ENCODE measurements at places on chromosomes 2 and 18.
A peak's percentile ranks its signal among the peaks of the same experiment; 100 is the strongest.

DNA sequence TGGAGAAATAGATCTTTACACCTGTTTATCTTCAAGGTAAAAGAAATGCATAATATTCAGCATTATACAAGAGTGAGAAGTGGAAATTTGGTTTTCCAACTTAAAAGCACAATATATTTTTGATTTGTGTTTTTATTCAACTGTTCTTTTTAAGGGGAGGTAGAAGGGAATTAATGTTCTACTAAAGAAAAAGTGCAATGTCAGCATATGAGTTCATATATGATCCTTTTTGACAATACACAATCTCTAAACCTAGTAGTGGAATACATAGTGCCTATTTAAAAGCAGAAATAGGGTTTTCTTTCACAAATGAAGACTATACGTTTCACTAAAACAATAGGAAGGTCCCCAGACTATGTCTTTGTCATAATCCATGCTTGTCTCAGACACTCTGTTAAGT, 63.2 kb upstream of the ATP5MC3 start:
- DNase-seq, result no peak

DNA sequence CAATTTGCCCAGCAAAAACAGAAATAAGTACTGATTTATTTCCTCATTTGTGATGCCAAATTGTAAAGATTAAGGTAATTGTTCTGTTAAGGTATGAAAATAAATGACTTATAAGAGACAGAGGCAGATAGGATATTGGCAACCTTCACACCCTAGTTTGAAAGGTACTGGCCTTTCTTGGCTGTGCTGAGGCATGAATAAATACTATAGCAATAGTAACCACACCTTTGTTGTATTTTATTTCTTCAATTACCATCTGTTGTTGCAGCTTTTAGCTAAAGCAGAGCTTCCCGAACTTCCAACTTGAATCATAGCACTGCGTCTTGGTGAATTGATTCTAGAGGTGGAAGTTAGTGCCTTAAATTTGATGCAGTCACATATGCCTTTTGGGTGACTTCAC, 55.9 kb downstream of the FMNL2 start:
- no peak for DNase-seq

DNA sequence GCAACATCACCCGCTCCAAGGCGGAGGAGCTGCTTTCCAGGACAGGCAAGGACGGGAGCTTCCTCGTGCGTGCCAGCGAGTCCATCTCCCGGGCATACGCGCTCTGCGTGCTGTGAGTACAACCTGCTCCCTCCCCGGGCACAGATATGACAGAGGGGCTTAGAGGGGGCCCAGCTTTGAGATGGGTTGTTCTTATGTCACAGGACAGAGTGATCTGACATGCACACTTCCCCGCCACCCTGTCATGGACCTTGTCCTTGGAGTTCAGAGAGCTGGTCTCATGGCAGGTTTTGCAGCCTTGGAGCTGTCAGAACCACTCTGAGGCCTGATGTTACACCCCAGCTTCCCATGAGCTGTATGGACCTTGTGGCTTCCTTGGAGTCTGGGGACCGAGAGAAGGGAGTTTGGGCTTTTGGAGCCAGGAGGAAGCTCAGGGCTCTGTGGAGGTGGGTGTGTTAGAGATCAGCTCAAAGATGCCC, 398 bp downstream of the INPP5D start:
- no peak for DNase-seq

DNA sequence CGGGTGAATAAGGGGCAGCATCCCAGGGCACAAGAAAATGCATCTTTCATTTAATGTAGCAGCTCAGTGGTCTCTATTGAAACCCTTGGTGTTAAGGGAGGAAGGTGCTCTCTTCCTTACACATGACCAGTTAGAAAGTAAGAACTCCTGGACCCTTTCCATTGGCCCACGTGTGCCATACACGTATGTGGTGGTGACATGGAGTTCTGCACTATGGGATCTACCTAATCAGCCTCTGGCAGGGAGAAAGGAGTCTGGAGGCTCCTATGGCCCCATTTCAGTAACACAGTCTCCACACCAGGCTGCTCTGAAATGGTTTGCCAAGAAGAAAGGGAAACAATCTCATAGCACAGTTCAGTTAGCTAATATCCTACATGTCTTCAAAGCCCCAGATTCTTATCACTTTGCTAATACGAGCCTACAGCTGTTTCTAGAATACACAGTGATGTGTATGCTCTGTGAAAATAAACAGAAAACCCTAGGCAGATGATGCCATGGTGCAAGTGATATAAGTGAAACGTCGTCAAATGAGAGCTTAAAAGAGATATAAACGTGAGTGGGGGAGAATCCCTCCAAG, 7.0 kb downstream of the EFEMP1 start:
- DNase-seq, result no peak

GRCh38 chr2:67399144-67399543, 2.0 kb downstream of the ETAA1 start:
- DNase-seq, result no peak

GRCh38 chr2:113080134-113080533, 12.4 kb downstream of the IL1F10 start:
- DNase-seq, result no peak

GRCh38 chr2:130963849-130964793, 127.4 kb downstream of the ARHGEF4 start:
- peak; percentile 11 for DNase-seq

DNA sequence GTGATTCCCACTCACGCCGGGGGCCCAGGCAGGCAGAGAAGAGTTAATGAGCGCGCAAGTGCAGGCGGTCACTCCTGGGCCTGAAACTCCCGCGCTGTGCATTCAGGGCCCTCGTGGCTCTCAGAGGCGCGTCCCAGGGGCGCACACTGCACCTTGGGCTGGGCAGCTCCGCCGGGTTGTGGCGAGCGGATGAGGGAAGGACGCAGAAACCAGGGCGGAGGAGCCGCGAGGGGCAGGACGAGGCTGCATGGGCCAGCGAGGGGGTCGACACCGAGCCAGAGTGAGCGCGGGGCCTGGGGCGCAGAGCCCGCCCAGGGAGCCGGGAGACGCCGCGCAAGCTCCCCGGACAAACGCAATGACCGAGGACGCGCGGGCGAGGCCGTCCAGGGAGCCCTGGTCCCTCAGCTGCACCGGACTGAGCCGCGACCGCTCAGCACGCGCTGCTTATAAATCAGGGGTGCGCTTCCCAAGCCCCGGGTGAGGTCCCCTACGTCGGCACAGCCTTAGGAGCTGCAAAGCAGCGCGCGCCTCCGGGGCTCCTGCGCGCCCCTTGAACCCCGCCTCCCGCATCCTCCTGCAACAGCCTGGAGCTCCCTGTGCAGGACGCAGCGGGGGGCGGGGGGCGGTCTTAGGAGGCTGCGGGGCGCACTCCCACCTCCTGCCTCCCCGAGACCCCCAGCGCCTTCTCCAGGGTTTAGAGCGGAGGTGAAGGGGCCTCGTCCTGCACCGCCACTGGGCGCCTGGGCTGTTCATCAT, 180.2 kb upstream of the ALKAL2 start:
- no peak for DNase-seq

- no peak for DNase-seq
Observed at GRCh38 chr2:4214444-4215205, 511.2 kb downstream of the DCDC2C start.

DNA sequence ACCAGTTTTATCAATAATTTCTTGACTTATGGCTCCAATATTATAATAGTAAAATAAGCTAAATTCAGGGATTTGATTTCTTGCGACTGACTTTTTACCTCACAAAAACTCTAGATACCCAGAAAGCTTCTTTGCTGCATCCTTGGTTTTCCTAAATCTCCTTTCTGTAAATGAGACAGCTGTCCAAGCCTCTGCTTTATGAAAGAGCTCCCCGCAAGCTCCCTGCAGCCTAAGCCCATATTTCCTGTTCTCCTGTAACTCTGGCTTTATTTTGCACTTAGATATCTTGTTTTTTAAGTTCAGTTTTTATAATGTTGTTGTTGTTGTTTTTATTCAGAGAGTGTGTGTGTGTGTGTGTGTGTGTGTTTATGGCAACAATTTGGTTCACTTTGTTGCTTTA, 361.7 kb upstream of the PKDCC start:
- no peak for DNase-seq

DNA sequence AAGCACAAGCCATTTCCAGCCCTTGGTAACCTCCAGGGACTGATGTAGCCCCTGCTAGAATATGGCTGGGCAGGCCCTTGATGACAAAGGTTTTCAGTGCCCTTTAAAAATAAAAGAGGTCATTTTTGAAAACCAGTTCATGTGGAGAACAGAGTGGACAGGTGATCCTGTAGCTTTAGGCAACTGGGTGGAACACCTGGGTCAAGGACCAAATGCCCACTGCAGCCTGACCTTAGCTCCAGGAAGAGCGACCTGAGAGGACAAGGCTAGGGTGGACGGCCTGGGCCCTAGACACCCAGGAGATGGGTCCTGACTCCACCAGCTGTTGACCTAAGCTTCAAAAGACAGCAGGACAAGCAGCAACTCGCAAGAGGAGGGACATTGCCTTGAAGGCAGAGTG, 116.6 kb downstream of the LIPG start:
- no peak for DNase-seq

GRCh38 chr2:32594573-32594972, 33.3 kb upstream of the TTC27 start:
- no peak for DNase-seq

- no peak for DNase-seq
Observed at GRCh38 chr2:200617156-200618053, 31.6 kb downstream of the AOX1 start.

DNA sequence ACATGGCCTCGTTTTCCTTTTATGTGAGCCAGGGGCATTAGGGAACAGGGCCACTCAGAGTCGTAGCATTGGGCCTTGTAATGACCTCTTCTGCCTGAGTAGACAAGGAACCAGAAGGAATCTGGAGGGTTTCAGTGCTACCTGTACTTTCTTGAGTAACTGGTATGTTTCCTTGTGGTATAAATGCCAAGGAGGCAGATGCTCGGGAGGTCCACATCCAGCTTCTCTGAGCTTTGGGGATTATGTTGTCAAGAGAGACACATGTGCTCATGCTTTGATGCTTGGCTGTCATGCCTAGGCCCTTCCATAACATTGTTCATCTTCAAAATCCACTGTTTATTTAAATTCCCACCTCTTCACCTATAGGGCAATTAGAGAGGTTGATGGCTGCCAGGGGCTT, 26.3 kb downstream of the FOSL2 start:
- DNase-seq, result no peak

- no peak for DNase-seq
Observed at GRCh38 chr2:104826016-104826415, 27.9 kb upstream of the POU3F3 start.

DNA sequence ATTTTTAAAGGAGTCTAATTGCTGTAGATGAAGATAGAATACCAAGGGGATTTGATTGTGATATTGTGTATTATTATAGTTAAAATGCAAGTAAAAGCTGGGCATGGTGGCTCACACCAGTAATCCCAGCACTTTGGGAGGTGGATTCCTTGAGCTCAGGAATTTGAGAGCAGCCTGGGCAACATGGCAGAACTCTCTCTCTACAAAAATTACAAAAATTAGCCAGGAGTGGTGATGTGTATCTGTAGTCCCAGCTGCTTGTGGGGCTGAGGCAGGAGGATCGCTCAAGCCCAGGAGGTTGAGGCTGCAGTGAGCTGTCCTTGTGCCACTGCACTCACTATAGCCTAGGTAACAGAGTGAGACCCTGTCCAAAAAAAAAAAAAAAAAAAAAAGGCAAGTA, 687.0 kb downstream of the NUP35 start:
- DNase-seq, result no peak

GRCh38 chr2:74735564-74735963, 81.5 kb downstream of the SEMA4F start:
- DNase-seq, result peak; percentile 50

GRCh38 chr2:28593160-28593755, 97.4 kb downstream of the PLB1 start:
- no peak for DNase-seq

DNA sequence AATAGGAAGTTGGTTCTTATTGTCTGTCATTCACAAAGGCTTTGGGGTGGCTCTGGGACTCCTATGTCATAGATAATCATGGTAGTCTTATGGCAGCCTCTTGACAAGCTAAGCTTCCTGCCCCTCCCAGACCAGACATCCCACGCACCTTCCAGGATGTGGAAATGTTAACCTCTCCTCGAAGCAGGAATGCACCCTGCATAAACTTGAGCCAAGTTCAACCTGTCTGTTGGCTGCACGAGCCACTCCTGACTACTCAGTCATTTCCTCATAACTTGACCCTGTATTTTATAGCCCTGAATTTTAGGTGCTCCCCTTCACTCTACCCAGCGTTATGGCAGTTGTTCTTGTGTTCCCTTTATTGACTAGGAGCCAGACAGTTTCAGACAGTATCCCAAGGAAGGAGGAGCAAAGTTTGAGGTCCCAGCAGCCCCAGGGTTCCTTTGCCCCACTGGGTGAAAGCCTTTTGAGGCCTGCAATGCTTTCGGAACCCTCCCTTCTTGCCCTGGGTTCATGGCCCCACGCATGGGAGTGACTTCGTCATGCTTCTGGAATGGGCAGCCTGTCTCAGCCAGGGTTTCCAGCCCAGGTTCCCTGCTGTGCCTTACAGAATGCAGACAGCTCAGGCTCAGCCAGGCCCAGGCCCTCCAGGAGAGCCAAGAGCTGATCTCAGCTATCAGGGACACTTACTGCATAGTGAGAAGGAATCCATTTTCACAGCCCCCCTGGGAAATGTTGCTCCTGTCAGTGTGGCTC, 15.6 kb upstream of the INO80C start:
- no peak for DNase-seq

DNA sequence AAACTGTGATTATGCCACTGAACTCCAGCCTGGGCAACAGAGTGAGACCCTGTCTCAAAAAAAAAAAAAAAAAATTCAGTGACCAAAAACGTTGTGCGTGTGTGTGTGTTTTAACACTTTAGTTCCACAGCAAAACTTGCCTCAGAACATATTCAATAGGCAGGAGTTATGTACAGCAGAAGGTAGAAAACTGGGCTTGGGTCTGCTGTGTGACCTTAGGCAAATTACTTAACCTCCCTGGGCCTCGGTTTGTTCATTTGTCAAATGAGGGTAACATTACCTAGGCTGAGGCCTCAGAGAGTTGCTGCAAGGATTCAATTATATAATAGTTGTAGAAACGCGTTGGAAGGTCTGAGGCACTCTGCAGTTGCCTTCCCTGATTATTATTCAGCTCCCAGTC, 10.3 kb upstream of the SCG2 start:
- DNase-seq, result no peak

- DNase-seq, result no peak
Observed at GRCh38 chr18:36702401-36703013, 126.3 kb downstream of the TPGS2 start.

DNA sequence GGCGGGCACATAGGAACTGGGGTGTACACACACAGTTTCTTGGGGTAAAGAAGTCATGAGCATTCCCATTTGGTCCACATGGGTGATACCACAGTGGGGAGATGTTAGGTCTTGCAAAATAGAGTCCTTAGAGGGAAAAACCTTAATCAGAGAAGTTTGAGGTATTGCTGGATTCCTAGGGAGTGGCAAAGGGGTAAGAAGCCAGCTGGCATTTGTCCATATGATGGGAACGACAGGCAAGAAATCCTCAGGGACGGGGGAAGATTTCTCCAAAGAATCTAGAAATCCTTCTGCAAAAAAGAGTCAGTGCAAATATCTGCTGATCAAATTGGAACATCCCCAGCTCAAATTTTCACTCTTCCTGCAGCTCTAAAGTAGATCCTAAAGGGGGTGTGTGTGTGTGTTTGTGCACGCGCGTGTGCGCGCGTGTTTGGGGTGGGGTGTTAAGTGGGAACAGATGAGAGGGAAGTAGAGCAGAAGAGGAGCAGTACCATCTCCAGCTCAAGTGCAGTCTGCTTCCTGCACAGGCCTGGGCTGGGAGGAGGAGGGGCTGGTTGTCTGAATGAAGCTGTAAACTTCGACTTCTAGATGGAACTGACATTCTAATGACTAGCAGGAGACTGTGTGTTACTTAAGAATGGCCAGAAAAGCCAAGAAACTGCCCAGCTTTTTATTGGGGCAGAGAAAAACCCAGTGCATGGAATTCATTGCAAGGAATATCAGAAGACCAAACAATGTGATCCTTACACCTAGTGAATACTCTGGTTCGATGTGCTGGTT, 168.0 kb downstream of the SPP2 start:
- DNase-seq, result no peak
